Activated naive CD8-positive, alpha-beta T cell treated with anti-CD3 and anti-CD28 coated beads for 36 hours (primary cell): ENCODE measurements at places on chromosomes 7 and 10.

DNA sequence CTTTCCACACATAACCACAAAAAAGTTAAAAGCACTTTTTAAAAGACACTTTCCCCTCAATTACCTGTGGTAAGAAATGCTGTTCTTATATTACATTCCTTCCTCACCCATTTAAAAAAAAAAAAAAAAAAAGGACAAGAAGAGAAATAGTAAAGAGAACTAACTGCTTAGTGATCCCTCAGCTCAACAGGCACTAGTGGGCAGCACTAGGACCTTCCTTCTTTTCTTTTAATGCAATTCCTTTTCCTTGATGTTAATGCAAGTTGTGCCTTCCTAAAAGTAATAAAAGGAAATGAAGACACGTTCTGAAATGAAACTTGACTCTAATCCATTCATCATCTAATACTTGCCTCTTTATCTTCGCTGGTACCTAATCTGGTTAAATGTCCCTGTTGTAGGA, 189.7 kb downstream of the TCF7L2 start:
- no peak for DNase-seq

- no peak for DNase-seq
Measured at GRCh38 chr7:116249969-116250553, 39.7 kb downstream of the TES start.

DNA sequence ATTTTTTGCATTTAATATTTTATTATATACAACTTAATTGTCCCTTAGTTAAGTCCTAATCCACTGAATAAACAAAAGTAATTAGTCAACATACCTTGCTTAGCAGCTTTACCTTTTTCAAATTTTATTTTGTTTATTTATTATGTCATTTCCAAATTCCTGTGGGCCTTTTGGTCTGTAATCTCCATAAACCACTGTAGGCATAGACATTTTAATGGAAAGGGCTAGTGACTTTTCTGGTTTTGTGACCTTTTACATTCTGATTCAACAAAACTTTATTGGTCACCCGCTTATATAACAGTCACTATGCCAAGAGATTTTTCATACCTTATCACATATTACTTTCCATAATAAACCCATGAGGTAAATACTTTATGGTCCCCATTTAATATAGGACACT, 181.3 kb upstream of the PRPS1L1 start:
- DNase-seq, result no peak

DNA sequence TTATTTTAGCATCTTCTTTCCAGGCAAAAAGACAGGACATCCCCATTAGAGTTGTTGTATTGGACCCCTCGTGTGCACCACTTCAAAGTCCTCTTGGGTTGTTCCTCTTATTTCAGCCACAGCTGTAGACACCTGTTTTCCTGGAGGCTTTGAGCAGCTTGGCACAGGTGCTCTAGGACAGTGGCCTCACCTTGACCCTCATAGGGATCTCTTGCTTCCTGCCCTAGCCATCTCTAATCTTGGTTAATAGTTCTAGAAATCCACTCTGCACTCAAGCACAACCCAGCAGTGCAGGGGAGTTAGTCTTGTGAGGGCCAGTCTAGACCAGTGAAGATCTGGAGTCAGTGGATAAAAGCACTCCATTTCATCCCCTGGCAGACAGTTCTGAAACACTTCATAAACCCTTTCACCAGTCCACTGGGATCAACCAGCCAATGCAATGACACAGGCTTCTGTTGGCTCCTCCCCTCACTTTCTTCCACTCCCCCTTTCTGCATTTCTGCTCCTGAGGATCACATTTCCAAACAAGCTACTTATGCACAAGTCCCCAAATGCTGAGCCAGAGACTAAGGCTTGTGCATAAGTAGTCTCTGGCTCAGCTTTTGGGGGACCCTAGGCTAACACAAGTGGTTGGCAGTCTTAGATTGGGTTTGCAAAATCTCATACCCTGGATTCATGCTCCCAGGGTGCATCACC, 131.5 kb upstream of the LAMB4 start:
- DNase-seq, result no peak

DNA sequence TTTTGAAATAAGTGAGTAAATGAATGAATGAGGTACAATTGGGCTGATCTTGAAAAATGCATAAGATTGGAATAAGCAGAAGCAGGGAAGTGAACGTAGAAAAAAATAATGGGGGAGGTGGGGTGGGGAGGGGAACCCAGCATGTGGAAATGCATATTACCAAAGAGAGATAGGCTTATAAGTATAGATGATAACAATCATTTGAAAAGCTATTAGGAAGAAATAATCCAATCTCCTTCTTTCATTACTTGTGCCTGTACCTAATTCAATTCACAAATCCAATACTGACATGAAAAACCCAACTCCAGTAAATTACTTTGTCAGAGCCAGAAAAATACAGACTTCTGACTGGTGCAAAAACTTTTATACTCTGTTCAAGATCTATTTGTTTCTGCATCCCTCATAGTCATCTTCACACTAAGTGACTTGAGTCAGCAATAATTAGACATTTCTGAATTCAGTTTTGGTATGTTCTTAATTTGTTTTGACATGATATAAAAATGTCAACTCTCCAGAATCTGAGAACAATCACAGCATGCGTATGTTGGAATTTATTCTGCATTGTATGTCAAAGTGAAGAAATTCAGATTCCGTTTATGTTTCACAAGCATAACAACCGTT, 99.2 kb downstream of the IQUB start:
- no peak for DNase-seq

DNA sequence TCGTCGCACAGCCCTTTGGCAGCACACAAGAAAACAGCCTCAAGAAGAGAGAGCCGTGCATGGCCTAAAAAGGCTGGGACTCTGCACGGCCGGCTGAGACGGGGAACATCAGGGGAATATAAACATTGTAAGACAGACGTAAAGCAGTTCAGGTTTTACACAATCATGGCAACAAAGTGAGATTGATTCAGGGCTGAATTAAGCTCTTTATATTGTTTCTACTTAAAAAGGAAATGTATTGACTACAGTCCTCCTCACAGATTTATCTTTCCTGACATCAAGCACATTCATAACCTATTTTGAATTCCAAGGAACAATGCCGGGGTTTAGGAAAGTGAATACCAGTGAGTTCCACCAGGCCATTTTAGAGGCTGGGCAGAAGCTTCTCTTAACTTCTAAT, 25.2 kb downstream of the SORBS1 start:
- DNase-seq, result no peak

DNA sequence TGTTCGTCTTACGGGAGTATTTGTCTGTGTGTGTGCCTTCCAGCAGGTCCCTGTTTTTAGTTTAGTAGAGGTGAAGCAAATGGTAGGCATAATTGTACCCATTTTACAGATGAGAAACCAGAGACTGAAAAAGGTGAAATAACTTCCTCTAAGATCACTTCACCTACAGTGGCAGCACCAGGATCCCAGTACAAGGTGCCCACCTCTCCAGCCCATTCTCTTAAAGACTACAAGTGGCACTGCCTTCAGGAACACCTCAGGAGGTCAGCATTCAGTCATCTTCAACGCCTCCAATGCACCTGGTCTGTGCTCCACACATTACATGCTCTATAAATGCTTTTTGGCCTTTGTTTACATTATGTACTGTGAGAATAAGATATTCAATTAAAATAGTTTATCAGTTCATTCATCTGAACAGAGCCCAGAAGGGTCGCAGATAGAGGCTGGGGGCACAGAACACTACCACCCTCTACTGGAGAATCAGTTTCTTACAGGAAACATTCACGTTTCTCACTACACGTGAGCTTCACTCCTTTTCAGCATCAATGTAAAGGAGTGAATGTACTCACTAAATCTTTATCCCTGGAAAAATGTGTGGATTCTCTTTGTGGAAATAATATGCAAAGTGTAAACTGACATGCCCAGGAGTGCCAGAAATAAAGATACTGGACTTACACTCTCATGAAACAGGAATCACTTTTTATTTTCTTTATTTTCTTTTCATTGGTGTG, 45.5 kb upstream of the ABLIM1 start:
- DNase-seq, result no peak

- no peak for DNase-seq
Measured at GRCh38 chr7:84232646-84233045, 38.1 kb upstream of the SEMA3A start.

DNA sequence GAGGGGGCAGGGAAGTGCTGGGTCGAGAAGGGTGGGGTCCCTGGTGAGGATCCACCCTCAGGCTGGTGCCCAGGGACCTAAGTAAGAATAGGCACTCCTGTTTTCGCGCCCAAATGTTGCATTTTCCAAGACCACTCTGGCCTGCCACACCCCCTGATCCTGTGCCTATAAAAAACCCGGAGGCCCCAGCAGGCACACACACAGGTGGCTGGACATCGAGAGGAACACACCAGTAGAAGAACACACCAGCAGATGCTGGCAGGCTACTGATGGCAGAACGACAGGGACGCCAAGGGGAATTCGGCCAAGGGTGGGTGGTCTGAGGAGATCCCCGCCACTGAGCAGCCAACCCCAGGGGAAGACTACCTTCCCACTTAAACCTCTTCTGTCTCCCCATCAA, 633.9 kb upstream of the POT1 start:
- no peak for DNase-seq

- DNase-seq, result no peak
Measured at GRCh38 chr7:65317372-65317771, 56.3 kb upstream of the ZNF92 start.

GRCh38 chr7:112206991-112207592, 597 bp downstream of the ZNF277 start:
- no peak for DNase-seq

DNA sequence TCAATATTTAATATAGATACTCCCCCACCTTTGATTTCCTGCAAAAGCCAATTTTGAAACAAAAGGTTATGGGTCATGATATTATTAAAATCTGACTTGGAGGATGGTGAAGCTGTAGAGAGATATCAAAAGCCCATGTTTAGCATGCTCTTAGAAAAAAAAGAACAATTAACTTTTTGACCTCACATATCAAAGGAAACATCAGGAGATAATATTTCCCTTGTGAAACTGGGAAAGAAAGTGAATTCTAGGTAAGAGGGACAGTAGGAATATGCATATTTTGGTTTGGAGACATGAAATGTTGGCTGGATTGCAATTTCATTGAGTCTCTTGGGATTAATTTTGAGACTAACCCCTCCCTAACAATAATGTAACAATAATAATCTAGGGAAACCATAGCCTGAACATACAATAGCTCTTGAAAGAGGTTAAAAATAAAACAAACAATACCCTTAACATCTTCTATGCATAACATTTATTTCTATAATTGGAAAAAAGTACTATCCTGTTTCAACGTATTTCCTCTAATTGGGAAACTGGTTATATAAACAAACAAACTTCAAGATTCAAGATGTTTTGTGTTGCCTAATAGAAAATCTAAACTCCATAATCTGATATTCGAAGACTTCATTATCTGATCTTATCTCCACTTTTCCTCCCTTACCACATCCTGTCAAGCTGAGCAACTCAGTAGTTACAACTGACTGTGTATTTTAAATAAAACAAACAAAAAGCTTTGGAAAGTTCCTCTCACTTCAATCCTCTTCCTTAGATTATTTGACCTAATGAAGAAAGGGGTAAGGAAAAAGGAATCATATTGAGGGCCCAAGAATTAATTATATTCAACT, 14.8 kb downstream of the TMEM26 start:
- no peak for DNase-seq

- DNase-seq, result no peak
Measured at GRCh38 chr7:137647905-137648565, 198.7 kb downstream of the DGKI start.

GRCh38 chr10:93333278-93333978, 148.7 kb downstream of the MYOF start:
- no peak for DNase-seq

GRCh38 chr7:17067691-17068090, 185.9 kb upstream of the AGR3 start:
- DNase-seq, result no peak

- DNase-seq, result peak; percentile 49
Measured at GRCh38 chr7:150986099-150986512, 4.7 kb upstream of the NOS3 start.

DNA sequence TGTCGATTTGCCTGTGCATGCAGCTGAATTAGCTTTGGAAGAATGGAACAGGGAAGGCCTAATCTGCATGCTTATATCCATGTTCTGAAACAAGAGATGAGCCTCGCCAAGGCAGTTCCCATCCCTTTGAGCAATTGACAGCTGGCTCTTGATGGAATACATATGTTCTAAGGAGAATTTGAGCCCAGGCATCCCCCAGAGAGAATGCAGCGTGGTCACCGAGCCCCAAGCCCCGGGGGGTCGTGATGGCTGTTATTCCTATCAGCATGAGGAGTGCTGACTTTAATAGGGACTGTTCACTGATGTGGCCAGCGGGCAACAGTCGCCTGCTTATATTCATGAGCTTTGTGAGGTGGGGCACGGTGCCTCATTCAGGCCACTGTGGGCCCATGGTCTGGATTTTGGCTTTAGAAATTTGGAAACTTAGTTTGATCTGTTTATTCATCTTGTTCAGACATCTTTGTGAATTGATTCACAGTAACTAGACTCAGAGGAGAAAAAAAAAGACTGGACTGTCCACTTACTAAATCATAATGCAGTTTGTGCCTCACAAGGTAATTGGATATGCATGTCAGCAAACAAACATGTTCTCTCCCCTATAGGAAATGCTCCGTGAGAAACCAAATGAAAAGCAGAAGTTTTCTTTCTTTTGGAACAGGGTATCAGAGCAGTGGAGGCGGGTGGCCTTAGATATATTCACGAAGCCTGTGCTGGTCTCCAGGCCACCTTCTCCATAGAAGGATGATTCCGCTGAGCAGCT, 204.9 kb downstream of the CCDC3 start:
- no peak for DNase-seq

DNA sequence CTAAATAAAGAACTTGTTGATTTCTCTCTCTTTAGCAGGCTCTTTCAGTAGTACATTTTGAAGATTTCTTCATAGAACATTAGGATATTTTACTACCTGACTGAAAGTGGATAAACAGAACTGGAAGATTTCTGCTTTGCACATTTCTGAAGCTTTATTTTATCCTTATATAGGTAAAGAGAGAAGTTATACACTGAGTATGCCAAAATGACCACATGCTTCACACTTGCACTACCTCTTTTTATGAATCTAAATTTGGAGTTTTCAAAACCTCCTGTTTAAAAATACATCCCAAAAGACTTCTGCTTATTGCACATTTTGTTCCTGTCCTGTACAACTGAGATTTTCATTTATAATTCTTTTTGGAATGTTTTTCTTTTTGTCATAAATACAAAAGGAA, 197.4 kb upstream of the PRPS1L1 start:
- DNase-seq, result no peak

DNA sequence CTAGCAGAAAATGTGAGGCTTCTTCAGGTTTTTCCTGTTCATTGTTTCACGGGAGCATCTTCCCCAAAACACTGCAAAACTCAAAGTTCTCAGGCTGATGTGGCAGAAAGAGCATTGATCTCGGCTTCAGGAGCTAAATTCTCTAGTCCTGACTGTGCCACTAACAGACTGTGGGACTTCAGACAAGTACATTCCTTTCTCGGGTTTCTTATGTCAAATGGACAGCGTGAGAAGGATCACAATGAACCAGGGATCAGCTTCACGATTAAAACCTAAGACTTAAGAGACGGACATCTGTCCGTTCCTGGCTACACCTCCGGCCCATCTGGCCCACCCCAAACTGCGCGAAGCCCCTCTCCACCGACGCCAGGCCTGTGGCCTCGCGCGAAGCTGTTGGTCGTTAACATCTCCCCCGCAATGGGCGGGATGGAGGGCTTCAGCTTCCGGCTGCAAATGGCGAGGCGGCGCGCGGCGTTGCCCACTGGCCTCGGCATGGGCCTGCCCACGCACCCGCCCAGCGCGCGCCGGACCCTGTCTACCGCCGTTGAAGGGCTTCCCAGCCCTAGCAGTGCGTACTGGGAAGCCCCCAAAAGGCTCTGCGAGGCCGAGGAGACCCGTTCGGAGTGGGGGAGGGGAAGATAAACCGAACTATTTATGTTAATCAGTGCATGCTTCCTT, 549 bp upstream of the DDX50 start:
- peak; percentile 78 for DNase-seq
